Fibroblast of the aortic adventitia (primary cell): ENCODE measurements at places on chromosomes 7 and 10.
A peak's percentile ranks its signal among the peaks of the same experiment; 100 is the strongest.

GRCh38 chr10:95229724-95230627 lies 35.9 kb downstream of the ACSM6 start:
- DNase-seq, result peak; percentile 94

DNA sequence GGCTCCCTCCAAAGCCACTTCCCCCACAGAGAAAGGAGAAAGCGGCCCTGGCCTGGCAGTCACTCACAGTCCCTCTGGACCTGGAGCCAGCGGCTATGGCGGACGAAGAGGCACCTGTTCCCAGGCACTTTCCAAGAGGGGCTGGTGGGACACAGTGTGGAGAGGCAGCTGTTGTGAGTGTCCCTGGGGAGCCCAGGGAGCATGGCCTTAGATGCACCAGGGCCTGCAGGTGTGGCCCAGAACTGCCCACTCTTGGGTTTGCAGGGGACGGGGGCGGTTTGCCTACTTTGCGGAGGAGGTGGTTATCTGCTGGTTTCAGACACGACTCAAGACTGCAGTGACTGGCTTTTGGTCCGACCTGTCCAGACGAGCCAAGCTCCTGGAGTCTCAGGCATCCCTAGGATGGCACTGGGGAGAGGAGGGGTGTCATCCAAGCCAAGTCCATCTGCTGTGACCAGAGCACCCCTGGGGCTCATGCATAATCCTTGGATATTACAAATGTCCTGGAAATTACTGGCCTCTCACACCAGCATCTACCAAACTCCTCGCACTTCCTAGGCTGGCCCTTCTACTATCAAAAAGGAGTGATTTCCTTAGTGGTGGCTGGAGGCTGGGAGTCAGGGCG lies 18.4 kb downstream of the CTBP2 start:
- DNase-seq, result no peak

- no peak for DNase-seq
These were observed 19.9 kb upstream of the CCNY start for GRCh38 chr10:35316218-35316967.

- DNase-seq, result no peak
These were observed 203.7 kb downstream of the AGMO start for GRCh38 chr7:15358112-15358511.

DNA sequence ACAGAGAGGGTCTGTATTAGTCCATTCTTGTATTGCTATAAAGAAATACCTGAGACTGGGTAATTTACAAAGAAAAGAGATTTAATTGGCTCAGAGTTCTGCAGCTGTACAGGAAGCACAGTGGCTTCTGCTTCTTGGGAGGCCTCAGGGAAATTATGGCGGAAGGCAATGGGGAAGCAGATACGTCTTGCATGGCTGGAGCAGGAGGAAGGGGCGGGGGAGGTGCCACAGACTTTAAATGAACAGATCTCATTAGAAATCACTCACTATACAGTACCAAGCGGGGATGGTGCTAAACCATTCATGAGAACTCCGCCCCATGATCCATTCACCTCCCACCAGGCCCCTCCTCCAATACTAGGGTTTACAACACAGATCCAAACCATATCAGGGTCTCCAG lies 3.7 kb upstream of the CALU start:
- DNase-seq, result no peak

DNA sequence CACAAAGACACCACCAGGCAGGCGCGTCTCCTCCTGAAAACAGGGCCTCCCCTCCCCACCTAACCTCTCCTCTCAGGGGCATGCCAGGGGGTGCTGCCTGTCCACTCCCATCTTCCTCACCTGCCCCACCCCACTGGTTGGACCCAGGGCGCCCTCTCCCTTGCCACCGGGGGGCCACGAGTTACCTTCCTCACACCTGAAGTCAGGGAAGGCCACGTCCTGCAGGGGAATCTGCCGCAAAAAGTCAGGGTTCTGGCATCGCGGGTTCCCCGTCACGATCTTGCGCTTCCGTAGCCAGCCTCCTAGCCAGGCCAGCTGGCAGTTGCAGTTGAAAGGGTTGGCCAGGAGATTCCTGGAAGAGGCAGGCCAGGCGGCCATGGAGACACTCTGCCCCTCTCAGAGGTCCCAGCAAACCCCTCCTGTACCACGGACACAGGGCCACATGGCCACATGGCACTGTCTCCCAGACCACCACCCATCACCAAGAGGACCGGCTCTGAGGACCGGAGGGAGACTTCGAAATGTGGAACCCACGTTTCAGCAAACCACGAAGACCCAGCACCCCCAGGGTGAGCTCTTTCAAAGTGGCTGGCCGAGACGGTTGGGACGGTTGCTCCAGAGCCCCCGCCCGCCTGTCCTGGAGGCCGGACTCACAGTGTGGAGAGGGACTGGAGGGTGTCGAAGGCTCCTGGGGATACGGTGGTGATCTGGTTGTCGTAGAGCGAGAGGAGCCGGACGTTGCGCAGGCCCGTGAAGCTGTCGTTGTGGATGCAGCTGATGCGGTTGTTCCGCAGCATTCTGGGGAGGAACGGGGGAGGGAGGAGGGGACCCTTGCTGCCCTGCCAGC lies 142.8 kb downstream of the SLIT1 start:
- no peak for DNase-seq

- no peak for DNase-seq
These were observed 224.5 kb upstream of the SP8 start for GRCh38 chr7:21011153-21011552.

- DNase-seq, result peak; percentile 48
These were observed 31.7 kb downstream of the GPR22 start for GRCh38 chr7:107501593-107501992.

- peak; percentile 26 for DNase-seq
These were observed 59.6 kb upstream of the TRIL start for GRCh38 chr7:29017713-29018112.

GRCh38 chr10:71984809-71985388 lies 20.7 kb downstream of the CHST3 start:
- no peak for DNase-seq

GRCh38 chr7:131878777-131879176 lies 322.3 kb upstream of the PODXL start:
- no peak for DNase-seq

DNA sequence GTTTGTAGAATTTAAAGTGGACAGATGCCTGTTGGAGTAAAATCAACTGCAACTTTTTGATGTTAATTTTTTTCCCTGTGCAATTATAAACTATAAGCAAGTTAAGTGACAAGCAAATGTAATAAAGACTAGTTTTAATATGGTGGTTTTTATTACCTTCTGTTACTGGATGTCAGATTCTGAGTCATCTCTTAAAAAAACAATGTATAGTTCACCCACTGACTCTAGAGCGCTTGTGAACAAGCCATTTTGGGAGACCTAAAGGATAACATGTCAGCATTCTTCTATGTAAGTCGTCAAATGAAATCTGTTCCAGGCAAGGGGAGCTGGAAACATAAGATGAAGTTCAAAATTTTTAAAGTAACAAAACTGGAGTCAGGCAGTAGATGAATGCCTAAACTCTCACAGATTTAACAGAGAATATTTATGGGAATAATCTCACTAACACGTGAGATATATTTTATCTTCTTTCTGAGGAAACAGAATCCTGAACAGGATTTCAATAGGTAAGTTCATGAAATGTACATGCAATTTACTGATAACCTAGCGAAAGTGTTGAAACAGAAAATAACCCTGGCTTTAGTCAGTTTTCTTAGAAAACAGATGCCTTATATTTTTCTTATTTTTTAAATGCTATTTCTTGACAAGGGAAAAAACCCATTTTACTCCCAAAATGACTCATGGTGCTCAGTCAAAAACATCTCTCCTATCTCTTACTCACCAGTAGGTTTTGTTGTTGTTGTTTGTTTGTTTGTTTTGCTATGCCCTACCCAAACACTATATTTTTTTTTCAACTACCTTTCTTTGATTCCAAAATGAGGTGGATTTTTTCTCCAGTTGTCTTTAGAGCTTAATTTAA lies 91.7 kb downstream of the SLC39A12 start:
- peak; percentile 20 for DNase-seq

GRCh38 chr10:24415455-24416125 lies 206.7 kb downstream of the KIAA1217 start:
- DNase-seq, result peak; percentile 56

GRCh38 chr10:16674147-16674703 lies 143.0 kb downstream of the RSU1 start:
- no peak for DNase-seq

GRCh38 chr10:4850397-4850796 lies 24.4 kb downstream of the AKR1E2 start:
- DNase-seq, result no peak

- DNase-seq, result no peak
These were observed 11.7 kb downstream of the ARHGAP19 start for GRCh38 chr10:97280783-97281182.

GRCh38 chr7:516606-517456 lies 2.8 kb downstream of the PDGFA start:
- DNase-seq, result peak; percentile 74

- no peak for DNase-seq
These were observed 594 bp upstream of the RP9 start for GRCh38 chr7:33109758-33110238.

- no peak for DNase-seq
These were observed 203.0 kb downstream of the KCND2 start for GRCh38 chr7:120475994-120476393.
